Activated naive CD8-positive, alpha-beta T cell treated with anti-CD3 and anti-CD28 coated beads, Interleukin-2, amount 10 ng/mL, durations not matched to agents 7 days and 5 days (primary cell): ENCODE measurements at places on chromosomes 6 and 20. TPM values are rescaled to one million over a fixed set of nuclear protein-coding genes. Genes with fewer than 3 reads are reported as not detected.

The LY6G6C gene
- not detected for total RNA-seq

The ZKSCAN3 gene
- 7.6 TPM for total RNA-seq

The HBS1L gene
- 72.7 TPM for total RNA-seq

The ULBP2 gene
- 0.53 TPM for total RNA-seq

The TEAD3 gene
- total RNA-seq, result 0.43 TPM

The ME1 gene
- 0.88 TPM for total RNA-seq

The ZBP1 gene
- 27.5 TPM for total RNA-seq

The MYMX gene
- not detected for total RNA-seq

The ANGPT4 gene
- total RNA-seq, result not detected

The TASP1 gene
- total RNA-seq, result 10.7 TPM

The ERVFRD-1 gene
- total RNA-seq, result not detected

The TULP1 gene
- total RNA-seq, result not detected

GRCh38 chr20:46709459-46710152 is at the start of gene SLC2A10:
TSS of gene SLC2A10 (plus strand) at chr20:46709649. CDS start at chr20:46709737, 88 bp downstream.
- peak within 1 kb of the TSS; percentile 54 for H3K27ac ChIP-seq
- DNase-seq, result peak; percentile 49
- no peaks in the 10 kb centered on the region for H3K36me3 ChIP-seq
- peaks cover 51% of the 10 kb centered on the region for H3K27me3 ChIP-seq
- peaks cover 12% of the 10 kb centered on the region for H3K4me1 ChIP-seq
- peak within 1 kb of the TSS; percentile 74 for H3K4me3 ChIP-seq

DNA sequence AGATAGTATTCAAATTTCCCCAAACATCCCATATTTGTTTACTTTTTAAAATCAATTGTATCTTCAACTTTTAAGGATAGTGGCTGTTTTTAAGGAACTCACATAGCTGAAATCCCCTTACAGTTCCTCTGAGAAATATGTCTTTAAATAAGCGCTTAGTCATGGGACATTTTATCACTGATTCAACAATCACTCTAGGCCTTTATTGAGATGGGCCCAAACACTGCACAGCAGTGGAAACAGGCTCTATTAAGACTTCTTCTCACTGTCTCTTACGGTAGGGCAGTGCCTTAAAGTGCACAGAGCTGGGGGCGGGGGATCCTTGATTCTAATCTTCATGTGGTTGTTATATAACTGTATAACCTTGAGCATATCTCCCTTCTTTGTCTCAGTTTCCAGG is 59.8 kb upstream of the RREB1 start:
- H3K27me3 ChIP-seq, result peaks cover 32% of the 10 kb centered on the region
- H3K4me1 ChIP-seq, result peaks cover 8% of the 10 kb centered on the region
- H3K27ac ChIP-seq, result no peak overlapping the region
- DNase-seq, result no peak
- H3K4me3 ChIP-seq, result no peak overlapping the region

- H3K4me3 ChIP-seq, result no peak overlapping the region
- DNase-seq, result no peak
- H3K27me3 ChIP-seq, result peaks cover 16% of the 10 kb centered on the region
- peaks cover 6% of the 10 kb centered on the region for H3K4me1 ChIP-seq
- H3K36me3 ChIP-seq, result no peaks in the 10 kb centered on the region
Observed at GRCh38 chr6:117459204-117459944, 23.1 kb upstream of the DCBLD1 start.

DNA sequence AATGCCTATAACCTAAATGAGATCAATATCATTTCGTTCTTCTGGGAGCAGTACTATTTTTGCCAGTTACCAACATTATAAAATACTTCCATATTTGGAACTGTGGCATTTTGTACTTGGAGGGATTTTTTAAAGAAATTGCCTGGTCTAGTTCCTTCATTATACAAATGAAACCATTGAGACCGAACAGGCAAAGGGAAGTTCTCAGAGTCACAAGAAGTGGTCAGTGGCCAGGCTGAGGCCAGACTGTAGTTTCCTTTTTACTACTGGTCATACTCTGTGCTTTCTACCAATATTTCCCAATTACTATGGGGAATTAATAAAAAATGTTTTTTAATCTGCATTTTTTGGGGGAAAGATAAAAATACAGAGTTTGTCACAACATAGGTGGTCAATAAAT is 332.0 kb downstream of the NRN1 start:
- H3K27ac ChIP-seq, result no peak overlapping the region
- H3K4me1 ChIP-seq, result peaks cover 30% of the 10 kb centered on the region
- H3K36me3 ChIP-seq, result peaks cover 14% of the 10 kb centered on the region
- H3K27me3 ChIP-seq, result no peaks in the 10 kb centered on the region
- no peak for DNase-seq

DNA sequence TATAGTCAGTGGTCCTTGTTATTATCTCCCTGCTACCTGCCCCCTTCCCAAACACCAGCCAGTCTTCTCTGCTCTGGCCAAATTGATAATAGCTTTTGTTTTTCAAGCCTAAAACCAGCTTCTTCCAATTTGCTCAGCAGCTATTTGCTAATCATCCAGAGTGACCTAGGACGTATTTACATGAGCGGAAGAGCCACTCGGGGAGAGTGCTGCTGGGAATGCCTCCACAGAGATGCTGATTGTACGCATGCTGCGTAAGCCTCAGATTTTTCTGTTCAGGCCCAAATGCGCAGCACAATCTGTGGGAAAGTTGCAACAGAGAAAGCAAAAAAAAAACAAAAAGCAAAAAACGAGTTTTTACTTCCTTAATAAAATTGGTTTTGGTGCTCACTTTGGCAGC is 24.4 kb upstream of the ID1 start:
- DNase-seq, result no peak
- no peak overlapping the region for H3K4me3 ChIP-seq
- H3K4me1 ChIP-seq, result peaks cover 6% of the 10 kb centered on the region
- no peak overlapping the region for H3K27ac ChIP-seq

DNA sequence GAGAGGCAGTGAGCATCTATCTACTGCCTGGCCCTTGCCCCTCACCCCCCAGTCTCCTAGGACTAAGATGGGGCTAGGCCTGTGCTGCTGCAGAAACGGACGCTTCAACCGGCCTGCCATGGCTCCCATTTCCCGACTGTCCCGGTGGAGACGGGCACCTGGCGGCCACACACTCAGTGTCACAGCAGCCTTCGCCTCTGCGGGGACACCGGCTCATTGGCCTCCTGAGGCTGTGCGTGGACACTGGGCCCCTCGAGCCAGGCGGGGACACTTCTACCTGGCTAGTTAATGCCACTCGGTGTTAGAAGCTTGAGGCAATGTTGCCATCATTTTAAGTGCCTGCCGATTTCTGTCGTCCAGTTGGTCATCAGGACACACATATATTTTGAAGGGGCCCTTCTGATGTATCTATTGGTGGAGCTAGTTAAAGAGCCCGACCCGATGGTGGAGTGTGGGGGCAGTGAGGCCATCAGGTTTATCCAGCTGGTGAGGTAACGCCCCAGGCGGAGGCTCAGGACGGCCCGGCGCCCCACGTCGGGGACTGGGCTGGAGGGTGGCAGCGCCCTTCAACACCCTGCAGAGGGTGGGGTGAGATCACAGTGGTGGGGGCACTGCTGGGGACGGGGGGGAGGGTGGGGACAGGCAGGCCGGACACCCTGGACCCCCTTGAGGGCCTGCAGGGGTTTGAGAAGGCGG is 58.9 kb upstream of the GATA5 start:
- no peak overlapping the region for H3K4me3 ChIP-seq
- no peak overlapping the region for H3K27ac ChIP-seq
- H3K27me3 ChIP-seq, result no peaks in the 10 kb centered on the region
- H3K4me1 ChIP-seq, result no peaks in the 10 kb centered on the region
- DNase-seq, result no peak

DNA sequence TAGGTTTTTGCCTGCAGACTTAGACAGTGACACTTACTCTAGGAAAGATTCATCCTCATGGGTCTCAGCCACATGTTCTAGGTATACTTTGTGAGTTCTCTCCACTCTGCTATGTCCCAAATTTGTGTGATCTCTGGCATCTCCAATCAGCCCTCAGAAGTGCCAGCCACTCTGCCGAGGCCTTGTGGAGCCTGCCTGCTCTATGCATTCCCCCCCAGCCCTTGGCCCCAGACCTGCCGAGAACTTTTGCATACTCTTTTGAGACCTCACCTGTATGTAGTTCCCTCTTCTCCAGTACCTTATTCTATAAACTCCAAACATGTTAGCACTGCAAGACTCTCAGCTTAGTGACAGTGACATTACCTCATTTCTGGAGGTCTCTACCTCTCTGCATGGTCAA is 2170.5 kb upstream of the DEFB115 start:
- H3K36me3 ChIP-seq, result no peaks in the 10 kb centered on the region
- no peak overlapping the region for H3K4me3 ChIP-seq
- no peak for DNase-seq

DNA sequence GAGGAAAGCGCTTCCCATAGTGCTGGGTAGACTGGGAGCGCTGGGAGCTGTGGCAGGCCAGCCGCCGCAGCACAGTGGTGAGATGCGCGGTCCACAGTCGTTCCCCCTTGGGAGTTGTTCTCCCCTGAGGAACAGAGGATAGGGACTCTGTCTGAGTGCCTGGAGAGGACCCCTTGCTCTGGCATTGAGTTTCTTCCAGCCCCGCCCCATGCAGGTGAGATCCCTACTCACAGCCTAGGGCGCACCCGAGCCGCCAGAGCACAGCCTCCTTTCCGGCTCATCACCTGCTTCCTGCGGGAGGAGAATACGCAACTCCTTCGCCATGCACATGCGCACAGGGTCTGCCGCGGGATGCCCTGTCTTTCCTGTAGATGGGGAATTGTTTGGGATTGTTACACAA is 140.6 kb downstream of the PACRG start:
- H3K4me1 ChIP-seq, result no peaks in the 10 kb centered on the region
- H3K4me3 ChIP-seq, result no peak overlapping the region
- DNase-seq, result no peak

- H3K27ac ChIP-seq, result peak overlapping the region; percentile 38
- peaks cover 56% of the 10 kb centered on the region for H3K27me3 ChIP-seq
- H3K36me3 ChIP-seq, result no peaks in the 10 kb centered on the region
- H3K4me3 ChIP-seq, result no peak overlapping the region
Observed at GRCh38 chr6:17962436-17963031, 24.9 kb downstream of the KIF13A start.

- H3K27me3 ChIP-seq, result no peaks in the 10 kb centered on the region
- peaks cover 24% of the 10 kb centered on the region for H3K36me3 ChIP-seq
- H3K27ac ChIP-seq, result peak within 1 kb of the TSS; percentile 95
- H3K4me3 ChIP-seq, result peak within 1 kb of the TSS; percentile 88
- H3K4me1 ChIP-seq, result peaks cover 58% of the 10 kb centered on the region
Observed at GRCh38 chr20:38805502-38805957, at the start of gene PPP1R16B. TSS of gene PPP1R16B (plus strand) at chr20:38805697. CDS start at chr20:38835926, 30,229 bp downstream.

- no peak for DNase-seq
- H3K4me3 ChIP-seq, result no peak overlapping the region
- no peaks in the 10 kb centered on the region for H3K4me1 ChIP-seq
- H3K27ac ChIP-seq, result no peak overlapping the region
Observed at GRCh38 chr6:109834131-109834530, 143.0 kb downstream of the FIG4 start.

DNA sequence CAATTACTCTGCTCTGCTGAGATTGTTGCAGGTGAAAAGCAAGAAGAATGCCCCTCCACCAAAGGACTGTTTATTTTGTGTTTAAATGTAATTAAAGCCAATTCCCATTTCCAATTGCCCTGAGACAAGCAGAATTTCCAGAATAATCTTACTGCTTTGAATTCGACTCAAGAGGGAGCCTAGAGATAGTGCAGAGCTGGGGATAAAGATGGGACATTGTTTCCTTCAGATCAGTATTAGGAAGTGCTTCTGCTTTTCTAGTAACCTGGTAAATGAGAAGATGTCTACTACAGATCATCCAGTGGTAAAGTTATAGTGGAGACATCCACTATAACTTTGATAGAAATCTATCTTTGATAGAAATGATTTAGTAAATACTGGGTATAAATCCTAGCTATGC is 326.9 kb downstream of the UBE3D start:
- peaks cover 2% of the 10 kb centered on the region for H3K27me3 ChIP-seq
- H3K36me3 ChIP-seq, result no peaks in the 10 kb centered on the region
- H3K27ac ChIP-seq, result no peak overlapping the region
- H3K4me3 ChIP-seq, result no peak overlapping the region
- DNase-seq, result no peak

DNA sequence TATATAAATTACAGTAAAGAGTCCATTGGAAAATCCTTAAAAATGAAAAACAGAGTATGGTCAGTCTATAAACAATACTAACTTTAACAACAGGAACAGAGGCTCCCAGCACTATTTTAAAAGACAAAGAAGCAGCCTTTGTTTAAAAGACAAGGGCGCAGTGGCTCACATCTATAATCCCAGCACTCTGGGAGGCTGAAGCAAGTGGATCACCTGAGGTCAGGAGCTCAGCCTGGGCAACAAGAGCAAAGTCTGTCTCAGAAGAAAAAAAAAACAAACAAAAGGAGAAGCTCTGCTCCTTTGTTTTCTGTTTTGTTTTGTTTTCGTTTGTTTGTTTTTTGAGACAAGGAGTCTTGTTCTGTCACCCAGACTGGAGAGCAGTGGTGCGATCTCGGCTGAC is 89.4 kb downstream of the DTNBP1 start:
- no peak overlapping the region for H3K4me3 ChIP-seq

- DNase-seq, result no peak
- H3K4me3 ChIP-seq, result no peak overlapping the region
- no peak overlapping the region for H3K27ac ChIP-seq
- no peaks in the 10 kb centered on the region for H3K36me3 ChIP-seq
- H3K27me3 ChIP-seq, result no peaks in the 10 kb centered on the region
Observed at GRCh38 chr6:3721810-3722621, 29.5 kb downstream of the PXDC1 start.

DNA sequence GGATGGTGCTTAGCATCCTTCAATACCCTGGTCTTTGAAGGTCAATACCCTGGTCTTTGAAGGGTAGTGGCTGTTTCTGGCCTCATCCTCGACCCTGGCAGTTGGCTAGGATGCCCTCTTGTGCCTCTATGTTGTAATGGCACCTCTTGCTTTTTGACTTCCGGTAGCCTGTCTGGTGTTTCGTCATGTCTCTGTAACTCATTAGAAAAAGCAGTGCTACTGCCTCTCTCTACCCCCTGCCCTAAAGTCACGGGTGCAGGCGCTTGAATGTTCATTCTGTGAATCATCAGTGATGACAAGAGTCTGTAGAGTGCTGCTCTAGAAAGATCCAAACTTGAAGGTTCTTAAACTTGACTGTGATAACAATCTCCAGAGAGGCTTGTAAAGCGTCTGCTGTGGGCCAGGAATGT is 28.3 kb downstream of the RSPO4 start:
- no peak overlapping the region for H3K4me3 ChIP-seq
- H3K4me1 ChIP-seq, result peaks cover 1% of the 10 kb centered on the region
- DNase-seq, result no peak
- no peaks in the 10 kb centered on the region for H3K36me3 ChIP-seq

GRCh38 chr20:47665221-47665991 is 119.9 kb downstream of the SULF2 start:
- H3K4me1 ChIP-seq, result peaks cover 7% of the 10 kb centered on the region
- no peak for DNase-seq
- H3K4me3 ChIP-seq, result no peak overlapping the region
- H3K27ac ChIP-seq, result no peak overlapping the region

- no peaks in the 10 kb centered on the region for H3K36me3 ChIP-seq
- H3K4me1 ChIP-seq, result peaks cover 4% of the 10 kb centered on the region
Observed at GRCh38 chr20:44747166-44748004, 1.7 kb downstream of the KCNK15 start.
